CD14-positive monocyte (primary cell): ENCODE measurements at places on chromosomes 13 and 19.

- no peak for DNase-seq
These were observed 15.2 kb downstream of the COL4A2 start for GRCh38 chr13:110322126-110322827.

DNA sequence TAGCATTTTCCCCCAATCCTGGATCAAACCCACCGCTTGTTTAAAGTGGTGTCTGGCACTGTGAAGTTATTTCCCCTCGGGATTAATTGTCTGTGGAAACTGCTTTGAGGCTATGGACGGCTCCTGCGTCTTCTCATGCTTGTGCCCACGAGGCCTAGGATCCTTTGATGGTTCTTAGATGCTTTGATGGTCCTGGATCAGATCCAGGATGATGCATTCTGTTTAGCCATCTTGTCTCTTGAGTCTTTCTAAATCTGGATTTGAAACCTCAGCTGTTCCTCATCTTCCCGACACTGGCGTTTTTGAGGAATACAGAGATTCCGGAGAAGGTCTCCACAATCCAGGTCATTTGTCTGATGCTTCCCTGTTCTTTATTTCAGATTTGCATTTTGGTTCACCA is 36.1 kb upstream of the USP29 start:
- no peak for DNase-seq

DNA sequence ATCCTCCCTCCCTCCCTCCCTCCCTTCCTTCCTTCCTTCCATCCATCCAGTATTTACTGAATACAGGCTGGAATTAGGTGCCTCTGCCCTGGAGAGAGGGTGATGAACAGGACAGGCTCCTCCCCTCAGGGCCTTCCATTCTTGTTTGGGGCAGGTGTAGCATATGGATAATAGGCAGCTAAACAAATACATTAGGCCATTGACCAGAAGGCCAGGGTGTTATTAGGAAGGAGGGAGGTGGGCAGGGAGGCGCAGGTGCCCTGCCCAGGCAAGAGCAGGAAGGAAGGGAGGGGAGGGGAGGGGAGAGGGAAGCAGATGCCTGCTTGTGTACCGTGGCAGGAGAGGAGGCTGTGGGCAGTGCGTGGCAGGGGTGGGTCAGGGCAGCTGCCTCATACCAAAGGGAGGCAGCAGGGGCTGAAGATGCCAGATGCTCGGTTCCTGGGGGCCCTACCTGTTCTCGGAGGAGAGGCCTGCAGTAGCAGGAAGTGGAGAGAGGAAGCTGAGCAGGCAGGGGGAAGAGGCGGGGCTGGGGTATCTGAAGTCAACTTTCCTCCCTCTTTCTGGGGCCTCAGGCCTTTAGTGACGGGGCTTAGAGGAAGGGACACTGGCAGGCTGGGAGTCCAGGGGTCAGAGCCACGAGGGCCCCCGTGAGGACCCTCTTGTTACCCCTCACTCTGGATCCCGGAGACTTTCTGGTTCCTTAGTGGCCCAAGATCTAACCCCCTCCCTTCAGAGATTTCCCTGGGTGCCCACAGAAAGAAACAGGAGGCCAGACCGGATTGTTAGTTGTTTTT is at the start of gene RINL:
Gene RINL (minus strand): TSS at position 495 of the 794 bp plus-strand sequence. CDS start 1,533 bp downstream, outside the sequence.
- DNase-seq, result peak; percentile 58

GRCh38 chr19:14553042-14553938 is 18.6 kb downstream of the NDUFB7 start:
- DNase-seq, result no peak

GRCh38 chr13:102261809-102262208 is 140.0 kb downstream of the FGF14 start:
- DNase-seq, result no peak

- DNase-seq, result no peak
These were observed 68.6 kb upstream of the TEX29 start for GRCh38 chr13:111251646-111252445.

DNA sequence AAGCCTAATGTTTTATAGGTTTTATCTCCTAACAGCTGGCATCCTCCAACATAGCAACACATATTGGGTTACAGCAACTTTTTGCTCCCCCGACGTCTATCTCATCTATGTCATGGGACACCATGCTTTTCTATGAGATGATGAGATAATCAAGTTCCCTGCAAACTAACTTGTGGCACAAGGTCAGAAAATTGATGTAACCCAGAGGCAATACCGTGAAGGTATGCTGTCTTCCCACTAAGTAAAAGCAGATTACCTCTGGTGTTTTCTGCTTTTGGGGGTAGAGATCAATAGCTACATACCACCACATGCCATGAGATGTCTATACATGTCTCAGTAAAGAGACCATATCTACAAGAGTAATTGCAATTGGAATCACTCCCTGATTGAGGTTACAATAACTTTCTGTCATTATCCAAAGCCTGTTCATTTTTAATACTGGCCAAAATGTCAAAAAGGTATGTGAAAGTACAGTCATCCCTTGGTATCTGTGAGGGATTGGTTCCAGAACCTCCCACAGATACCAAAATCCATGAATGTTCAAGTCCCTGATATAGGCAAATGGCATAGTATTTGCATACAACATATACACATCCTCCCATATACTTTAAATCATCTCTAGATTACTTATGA is 131.3 kb downstream of the CYSLTR2 start:
- DNase-seq, result no peak

DNA sequence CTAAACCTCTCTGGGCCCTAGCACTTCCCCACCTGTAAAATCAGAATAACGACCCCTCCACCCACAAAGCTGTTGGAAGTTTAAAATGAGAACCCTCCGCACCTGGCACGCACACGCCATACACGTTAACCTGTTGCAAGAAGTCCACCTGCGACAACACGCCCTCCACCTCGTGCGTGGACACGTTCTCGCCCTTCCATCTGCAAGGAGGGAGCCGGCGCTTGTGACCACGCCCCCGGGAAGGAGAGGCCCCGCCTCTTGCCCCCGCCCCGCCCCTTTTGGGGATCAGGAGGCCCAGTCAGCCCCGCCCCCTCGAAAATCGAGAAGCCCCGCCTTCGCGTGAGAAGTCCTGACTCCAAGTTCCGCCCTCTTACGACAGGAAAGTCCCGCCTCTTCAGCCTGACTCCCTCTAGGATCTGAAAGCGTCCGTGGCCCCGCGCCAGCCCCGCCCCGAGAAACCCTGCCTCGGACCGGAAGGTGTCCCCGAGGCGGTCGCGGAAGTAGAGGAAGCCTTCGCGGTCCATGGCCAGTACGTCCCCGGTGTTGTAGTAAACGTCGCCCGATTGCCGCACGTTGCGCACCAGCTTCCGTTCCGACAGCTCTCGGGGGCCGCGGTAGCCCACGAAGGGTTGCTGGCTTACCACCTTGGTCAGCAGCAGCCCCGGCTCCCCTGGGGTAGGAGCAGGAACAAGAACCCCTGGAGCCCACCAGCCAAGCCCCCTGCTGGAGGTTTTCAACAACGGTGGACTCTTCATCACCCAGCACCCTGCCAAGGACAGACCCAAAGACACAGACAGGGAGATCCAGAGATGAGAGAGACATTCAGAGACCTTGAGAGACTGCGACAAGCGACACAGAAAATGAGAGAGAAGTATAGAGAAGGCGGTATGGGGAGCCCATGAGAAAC is 12.5 kb downstream of the SLC27A5 start:
- DNase-seq, result peak; percentile 98
